ENCODE measurements at places on chromosomes 5 and 9.

- no peak for DNase-seq
Measured at GRCh38 chr5:161745392-161745791, 59.9 kb downstream of the GABRA6 start.

- DNase-seq: no peak
Measured at GRCh38 chr5:132629230-132629944, 28.6 kb upstream of the IL13 start.

- no peak for DNase-seq
Measured at GRCh38 chr5:155884041-155884440, 442.9 kb upstream of the SGCD start.

DNA sequence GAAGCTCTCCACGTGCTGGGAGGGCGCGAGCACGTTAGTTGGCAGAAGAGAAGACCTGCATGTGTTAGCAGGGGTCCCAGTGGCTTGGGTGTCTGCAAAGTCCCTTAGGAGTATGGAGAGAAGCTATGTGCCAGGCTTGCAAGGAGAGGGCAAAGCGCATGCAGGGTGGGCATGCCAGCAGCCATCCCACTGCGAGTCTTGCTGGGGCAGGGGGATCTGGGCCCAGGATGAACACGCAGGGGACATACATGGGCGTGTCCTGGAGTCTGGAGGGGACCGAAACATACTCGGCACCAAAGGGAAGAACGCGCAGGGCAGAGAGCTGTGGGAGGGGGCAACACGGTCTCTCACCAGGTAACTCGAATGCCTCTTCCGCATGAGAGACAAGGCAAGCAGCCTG lies 43.6 kb upstream of the IPPK start:
- no peak for DNase-seq

DNA sequence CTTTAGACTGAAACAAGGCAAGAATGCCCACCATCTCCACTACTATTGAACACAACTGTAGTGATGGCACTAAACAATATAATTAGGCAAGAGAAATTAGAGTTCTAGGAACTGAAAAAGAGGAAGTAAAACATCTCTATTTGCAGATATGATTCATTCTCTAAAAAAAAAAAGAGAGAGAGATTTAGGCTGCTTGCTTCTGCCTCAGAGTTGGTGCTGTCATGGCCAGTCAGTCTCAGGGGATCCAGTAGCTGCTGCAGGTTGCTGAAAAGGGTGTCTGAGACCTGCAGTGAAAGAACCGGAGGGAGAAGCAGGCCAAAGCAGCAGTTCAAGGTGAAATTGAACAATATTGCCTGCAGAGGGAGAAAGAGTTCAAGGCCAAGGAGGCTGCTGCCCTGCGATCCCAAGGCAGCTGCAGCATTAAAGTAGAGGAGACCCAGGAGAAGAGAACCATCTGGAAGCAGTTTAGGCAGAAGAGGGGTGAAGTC lies 72.5 kb downstream of the AP3B1 start:
- peak; percentile 10 for DNase-seq

DNA sequence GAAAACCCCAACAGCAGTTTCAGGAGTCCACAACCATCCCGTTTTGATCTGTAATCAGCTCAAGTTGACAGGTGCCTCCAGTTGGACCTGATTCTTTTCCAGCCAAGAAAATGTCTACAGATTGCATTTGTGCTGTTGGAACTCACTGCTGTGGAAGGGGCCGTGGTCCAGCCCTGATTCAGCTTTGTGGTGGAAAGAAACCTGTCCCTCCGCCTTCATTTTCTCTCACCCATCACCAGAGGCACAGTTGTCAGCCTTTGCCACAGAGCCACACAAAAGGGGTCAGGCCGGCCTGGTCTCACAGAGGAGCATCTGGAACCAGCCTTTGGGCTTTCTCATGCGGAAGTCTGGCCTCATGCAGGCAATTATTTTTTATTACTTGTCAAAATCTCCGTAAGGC lies 483.6 kb downstream of the GADD45G start:
- no peak for DNase-seq

DNA sequence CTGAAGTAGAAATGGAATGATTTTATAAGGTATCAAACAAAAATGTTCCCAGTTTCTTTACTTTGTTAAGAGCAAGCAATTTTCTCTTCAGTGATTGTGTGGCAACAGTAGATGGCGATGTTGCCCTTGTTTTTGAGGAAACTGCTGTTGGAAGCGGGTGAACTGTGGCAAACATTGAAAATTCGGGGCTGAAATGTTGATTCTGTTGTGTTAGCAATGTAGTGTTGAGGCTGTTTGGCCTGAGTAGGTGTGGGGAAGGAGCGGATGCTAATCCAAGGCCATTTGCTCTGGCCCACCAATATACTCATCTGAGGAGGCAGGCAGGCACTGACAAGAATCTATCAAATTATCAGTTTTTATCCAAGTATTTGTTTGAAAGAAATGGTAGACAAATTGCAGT lies 129.8 kb downstream of the SLC12A2 start:
- DNase-seq: peak; percentile 54

DNA sequence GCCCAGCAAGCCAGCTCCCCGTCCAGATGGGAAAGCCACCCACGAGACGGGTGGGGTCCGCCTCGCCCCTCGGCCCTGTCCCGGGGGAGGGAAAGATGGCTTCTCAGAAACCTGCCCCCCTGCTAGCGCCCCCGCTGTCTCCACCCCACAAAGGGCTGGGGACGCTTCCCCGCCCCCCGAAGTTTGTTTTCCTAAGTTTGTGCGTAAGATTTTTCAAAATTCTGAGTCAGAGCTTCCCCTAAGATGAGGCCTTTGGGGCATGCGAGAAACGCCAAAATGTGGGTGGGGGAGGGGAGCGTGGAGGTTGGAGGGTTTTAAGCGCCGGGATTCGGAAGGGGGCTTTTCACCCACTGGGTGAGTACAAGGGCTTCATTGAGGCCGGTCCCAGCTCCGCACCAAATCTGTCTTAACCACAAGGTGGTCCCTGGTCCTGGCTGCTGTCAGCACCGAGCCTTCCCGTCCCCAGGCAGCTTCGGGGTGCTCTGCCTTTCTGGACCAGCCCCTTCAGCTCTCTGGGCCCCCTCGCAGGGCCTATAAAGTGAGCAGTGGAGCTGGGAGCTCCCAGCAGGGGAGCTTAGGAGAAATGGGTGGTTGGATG lies 32.3 kb downstream of the PRRX2 start:
- no peak for DNase-seq

- DNase-seq: no peak
Measured at GRCh38 chr5:162801235-162801634, 636.2 kb upstream of the CCNG1 start.

DNA sequence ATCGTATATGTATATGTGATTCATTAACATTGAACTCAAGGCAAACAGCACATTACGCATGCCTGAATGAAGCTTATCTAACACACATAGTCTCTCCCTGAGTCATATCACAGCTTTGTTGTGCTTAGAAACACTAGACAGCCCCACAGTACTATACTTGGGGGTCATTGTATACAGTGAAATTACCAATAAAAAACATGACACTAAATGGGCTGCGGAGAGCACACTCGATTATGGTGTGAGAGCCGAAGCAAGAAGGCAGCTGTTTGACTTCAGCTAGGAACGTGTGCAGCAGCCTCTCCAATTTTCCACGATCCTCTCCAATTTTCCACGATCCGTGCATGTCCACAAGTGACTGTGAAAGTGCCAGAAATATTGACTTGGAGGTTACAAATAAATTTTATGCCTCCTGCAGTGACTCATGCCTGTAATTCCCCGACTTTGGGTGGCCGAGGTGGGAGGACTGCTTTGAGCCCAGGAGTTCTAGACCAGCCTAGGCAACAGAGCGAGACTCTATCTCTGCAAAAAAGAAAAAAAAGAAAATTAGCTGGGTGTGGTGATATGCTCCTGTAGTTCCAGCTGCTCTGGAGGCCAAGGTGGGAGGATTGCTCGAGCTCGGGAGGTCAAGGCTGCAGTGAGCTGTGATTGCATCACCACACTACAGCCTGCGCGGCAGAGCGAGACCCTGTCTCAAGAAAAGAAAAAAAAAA lies 102.4 kb downstream of the DAPK1 start:
- no peak for DNase-seq

- DNase-seq: no peak
Measured at GRCh38 chr5:122350496-122350895, 38.5 kb downstream of the SNCAIP start.

DNA sequence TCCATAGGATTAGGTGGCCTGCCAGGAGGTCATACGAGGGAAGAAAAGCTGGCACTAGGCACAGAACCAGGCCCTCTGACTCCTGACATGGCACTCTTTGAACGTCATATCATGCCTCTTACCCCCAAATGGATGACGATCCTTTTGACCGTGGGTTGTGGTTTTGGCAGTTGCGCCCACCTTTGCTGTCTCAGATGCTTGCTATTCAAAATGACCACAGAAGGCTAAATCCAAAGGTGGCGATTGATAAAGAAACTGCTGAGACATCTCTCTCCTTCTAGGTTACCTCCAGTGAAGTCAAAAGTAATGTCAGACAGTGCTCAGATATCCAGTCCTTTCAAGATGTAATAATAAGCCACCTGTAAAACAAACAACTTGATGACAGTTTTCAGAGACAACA lies 385.0 kb downstream of the EFNA5 start:
- no peak for DNase-seq

DNA sequence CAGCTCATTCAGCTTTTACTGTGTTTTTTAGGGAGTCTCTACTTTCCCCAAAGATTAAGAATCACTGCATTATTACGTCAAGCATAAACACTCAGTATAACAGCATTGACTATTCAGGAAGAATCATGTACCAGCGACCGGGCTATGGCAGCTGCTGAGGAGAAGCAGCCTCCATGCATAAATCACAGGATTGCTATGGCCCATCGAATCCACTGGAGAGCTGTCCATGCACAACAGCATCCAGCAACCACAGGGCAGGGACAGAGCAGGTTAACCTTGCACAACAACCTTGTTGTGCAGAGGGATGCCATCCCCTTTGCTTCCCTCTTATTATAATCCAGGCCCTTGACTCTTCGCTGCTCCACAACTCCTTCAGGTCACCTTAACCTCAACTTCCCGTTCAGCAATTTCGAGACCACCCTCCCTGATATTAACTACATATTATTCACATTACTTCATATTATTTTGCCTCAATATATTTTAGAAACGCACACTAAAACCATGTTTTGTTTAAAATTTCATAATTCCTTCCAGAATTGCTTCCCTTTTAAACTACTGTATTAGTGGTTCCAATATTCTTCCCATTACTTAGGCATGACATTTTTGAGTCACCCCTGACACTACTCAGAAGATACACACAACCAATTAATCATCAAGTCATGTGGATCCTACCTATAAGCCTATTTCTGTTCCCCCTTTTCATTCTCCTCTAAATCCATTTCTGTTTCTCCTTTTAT lies 991 bp downstream of the IARS1 start:
- DNase-seq: no peak

All from LNCaP clone FGC (cell line).